ACHN (cell line): ENCODE measurements at places on chromosomes 13 and 19.

GRCh38 chr19:10230173-10230860 is 814 bp downstream of the S1PR2 start:
- DNase-seq = no peak

DNA sequence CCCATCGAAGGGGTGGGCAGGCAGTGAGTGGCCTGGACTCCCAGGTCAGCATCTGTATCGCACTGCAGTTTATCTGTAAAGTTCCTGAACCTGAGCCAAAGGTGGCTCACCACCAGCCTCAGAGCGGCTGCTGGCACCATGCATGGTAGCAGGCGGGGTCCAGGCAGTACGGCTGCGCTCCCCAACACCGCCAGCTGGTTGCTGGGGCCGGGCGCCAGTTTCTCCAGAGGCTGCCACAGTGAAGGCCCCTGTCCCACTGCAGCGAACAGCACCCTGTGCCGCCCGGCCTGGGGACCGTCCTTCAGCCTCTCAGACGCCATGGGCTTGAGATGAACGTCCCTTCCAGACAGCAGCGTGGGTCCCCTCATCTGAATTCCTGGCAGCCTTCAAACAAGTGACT is 109.8 kb downstream of the KDM4B start:
- no peak for DNase-seq

- no peak for DNase-seq
These were observed 20.4 kb upstream of the ATXN8OS start for GRCh38 chr13:70087247-70087646.

DNA sequence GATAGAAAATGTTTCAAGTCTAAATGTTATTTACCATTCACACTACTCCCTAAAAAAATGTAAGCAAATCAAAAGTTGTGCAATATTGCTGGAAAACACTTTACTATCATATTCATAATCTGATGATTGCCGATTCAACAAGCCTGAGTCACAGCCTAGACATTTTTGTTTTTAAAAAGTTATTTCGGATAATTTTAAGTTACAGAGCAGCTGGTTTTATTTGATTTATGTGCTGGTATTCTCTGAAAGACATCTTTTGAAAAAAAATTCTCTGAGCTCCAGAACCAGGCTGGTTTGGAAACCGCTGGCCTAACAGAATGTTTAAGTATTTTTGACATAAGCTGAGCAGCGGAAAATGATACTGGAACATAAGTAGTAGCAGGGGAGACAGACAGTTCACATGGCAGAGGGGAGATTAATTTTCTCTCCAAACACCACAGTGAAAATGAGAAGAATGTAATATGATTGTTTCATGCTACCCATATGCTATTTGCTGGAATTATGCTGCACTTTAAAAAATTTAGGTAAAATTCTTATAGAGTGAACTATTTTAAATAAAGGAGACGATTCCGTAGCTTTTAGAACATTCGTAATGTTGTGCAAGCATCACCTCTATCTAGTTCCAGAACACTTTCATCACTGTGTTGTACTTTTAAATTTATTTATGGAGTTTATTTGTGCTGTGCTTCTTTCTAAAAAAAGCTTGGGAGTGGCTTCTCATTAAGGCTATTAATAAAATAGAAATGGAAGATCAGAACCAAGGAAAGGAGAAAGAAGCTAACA is 36.1 kb downstream of the TBC1D4 start:
- no peak for DNase-seq

DNA sequence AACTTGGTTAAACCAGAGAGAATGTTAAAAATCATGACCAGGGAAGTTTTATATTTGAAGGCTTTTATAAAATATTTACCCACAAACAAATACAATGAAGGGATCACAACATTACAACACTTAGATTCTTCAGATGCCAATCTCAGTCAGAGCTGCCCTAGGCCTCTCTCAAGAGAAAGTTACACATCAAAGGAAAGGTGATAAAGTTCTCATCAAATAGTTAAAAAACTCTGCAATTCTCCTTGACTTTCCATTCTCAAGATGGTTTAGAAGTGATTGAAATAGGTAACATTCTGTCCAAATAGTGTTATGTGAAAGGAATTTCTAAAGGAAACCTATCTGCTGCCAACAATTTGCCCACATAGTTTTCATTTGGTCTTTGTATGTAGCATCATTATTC is 1115.2 kb upstream of the MIR17HG start:
- DNase-seq = no peak

DNA sequence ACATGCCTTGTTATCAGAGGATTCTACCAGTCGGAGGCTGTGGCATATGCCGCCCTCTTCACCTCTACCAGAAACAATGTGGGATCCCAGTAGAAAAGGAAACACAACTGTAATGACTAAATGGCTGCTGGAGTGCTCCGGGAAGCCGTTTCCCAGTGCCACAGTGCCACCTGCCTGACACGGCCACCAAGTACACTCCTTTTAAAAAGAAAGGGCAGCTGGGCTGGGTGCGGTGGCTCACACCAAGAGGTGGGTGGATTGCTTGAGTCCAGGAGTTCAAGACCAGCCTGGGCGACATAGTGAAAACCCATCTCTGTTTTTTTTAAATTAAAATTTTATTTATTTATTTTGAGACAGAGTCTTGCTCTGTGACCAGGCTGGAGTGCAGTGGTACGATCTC is 67.3 kb downstream of the TRPM4 start:
- peak; percentile 65 for DNase-seq

DNA sequence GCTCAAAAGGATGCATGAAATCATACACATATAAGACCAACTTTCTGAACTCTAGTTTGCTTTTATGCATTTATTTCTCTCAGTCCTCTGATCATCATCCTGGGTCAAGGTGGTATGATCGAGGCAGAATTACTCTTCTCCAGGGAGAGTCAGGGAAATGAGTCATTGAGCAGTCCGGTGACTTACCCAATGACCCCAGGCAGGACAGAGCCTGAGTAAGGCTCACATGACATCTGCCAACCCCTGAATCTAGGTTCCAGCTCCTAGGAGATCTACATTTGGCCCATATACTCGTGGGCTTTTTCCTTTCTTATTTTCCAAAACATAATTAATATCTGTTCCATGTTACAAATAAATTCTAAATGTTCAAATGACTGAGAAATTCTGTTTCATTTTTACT is 502.3 kb downstream of the FOXO1 start:
- DNase-seq = peak; percentile 56
